ENCODE measurements at places on chromosomes 11 and 22. TPM values are rescaled to one million over a fixed set of nuclear protein-coding genes. Genes with fewer than 3 reads are reported as not detected.

- DNase-seq, result peak; percentile 51
Observed at GRCh38 chr22:44505796-44506354, 7.8 kb upstream of the RTL6 start.

DNA sequence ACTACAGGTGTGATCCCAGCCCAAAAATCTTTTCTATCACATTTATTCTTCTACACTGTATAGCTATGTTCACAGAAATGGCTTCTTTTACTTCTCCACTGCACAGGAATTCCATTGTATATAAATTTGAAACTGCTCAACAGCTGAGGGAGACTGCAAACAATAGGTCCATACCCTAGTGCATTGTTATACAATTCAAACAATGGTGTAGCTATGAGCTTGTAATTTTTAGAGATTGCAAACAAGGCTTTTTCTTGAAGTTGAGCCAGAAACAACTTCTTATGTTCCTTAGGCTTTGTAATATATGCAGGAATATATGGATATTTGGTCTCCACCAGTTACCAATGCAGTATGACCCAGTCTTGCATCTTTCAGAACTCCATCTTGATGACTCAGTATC is 19.5 kb upstream of the SIK3 start:
- DNase-seq, result no peak

- DNase-seq, result no peak
Observed at GRCh38 chr11:46383974-46384701, 2.7 kb downstream of the MDK start.

- DNase-seq, result no peak
Observed at GRCh38 chr11:16310943-16311342, 45.4 kb downstream of the SOX6 start.

DNA sequence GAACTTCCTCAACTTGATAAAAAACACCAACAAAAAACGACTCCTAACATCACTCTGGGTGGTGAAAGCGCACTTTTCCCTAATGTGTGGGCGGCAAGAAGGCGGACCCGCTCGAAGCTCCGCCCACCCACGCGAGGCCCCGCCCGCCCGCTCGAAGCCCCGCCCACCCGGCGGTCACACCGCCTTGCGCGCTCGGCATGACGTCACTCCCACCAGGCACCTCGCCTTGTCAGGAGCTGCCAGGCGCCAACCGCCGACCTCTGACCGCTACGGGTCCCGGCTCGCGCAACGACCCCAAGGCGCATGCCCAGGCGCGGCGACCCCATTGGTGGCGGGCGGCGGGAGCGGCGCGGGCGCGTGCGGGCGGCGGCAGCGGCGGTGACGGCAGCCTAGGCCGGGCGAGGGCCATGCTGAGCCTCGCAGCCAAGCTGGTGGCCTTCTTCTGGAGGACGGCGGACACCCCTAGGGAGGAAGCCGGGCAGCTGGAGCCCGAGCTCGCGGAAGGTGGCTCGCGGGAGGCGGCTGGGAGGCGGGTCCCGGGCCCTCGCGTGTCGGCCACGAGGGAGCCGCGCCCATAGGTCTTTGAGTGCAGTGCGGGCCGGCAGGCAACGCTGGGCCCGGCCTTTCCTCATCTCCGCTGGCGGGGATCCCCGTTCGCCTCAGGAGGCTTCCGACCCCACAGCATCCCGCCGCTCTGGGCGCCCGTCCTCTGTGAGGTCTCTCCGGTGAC is at the start of gene MOV10L1:
MOV10L1 (plus strand) TSS at position 325 of the 730 bp plus-strand sequence; CDS start at position 408, 83 bp downstream.
- DNase-seq, result no peak

DNA sequence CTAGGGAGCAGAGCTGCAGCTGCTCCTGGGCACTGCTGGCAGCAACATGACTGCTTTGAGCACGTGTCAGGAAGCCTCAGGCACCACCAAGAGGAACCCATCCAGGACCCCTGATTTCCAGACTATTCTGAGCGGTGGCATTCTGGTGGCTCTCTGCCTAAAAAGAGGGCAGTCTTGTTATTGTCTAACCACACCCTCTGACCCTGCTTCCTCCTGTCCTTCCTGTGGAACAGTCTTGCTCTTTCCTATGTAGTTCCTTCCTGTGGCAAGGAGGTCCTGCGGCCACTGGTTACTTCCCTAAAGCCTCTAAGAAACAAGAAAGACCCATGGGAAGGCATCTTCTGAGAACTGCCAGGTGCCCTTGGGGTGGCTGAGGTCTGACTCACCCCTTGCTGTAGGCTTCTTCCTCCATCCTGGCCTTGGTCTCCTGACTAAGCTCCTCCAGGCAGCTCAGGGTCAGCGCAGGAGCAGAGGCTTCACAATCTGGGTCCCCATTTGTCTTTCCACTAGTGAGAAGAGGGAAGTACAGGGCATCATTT is 13.1 kb upstream of the LYVE1 start:
- DNase-seq, result no peak

GRCh38 chr11:5301846-5302245 is at the start of gene OR51B4:
OR51B4 (minus strand) TSS chr11:5301946; CDS start chr11:5301946, 0 bp downstream.
- no peak for DNase-seq

DNA sequence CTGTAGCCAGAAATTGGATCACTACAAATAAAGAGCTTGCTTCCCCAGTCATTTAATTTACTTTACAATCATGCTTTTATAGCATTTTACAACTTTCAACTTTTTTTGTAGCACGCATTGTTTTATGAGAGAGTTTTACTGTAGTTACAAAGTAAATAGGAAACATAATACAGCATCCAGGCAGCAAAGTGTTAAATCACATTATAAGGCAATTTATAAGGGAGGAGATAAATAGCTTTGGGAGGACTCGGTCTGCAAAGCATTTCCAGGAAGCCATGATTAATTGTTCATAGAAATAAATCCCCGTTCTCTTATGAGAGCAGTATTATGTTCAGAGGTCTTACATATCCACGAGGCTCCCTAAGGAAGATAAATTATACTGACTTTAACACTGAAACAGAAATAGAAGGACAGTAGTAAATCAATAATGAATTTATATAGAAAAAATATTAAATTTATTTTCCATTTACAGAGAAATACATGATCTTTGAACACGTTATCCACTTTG is 792.6 kb upstream of the RAG2 start:
- no peak for DNase-seq

- DNase-seq, result no peak
Observed at GRCh38 chr11:66333896-66334604, 2.2 kb downstream of the RIN1 start.

DNA sequence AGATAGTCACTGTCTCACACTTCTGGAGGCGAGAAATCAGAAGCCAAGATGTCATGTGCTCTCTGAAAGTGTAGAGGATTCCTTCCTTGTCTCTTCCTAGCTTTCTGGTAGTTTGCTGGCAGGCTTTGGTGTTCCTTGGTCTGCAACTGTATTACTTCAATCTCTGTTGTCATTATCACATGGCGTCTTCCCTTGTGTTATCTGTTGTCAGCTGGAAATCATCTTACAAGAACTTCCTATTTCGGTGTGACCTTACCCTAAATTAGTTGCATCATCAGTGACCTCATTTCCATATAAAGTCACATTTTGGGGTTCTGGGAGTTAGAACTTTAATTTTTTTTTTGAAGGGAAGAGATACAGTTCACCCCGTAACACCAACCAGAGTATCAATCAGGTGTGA is 3.3 kb upstream of the LIN7C start:
- no peak for DNase-seq

GRCh38 chr22:38974170-38974825 is 7.8 kb upstream of the APOBEC3B start:
- DNase-seq, result no peak

GRCh38 chr11:91160661-91161060 is 937.8 kb upstream of the CHORDC1 start:
- no peak for DNase-seq

GRCh38 chr11:13364388-13364787 is 86.8 kb downstream of the BMAL1 start:
- DNase-seq, result no peak

DNA sequence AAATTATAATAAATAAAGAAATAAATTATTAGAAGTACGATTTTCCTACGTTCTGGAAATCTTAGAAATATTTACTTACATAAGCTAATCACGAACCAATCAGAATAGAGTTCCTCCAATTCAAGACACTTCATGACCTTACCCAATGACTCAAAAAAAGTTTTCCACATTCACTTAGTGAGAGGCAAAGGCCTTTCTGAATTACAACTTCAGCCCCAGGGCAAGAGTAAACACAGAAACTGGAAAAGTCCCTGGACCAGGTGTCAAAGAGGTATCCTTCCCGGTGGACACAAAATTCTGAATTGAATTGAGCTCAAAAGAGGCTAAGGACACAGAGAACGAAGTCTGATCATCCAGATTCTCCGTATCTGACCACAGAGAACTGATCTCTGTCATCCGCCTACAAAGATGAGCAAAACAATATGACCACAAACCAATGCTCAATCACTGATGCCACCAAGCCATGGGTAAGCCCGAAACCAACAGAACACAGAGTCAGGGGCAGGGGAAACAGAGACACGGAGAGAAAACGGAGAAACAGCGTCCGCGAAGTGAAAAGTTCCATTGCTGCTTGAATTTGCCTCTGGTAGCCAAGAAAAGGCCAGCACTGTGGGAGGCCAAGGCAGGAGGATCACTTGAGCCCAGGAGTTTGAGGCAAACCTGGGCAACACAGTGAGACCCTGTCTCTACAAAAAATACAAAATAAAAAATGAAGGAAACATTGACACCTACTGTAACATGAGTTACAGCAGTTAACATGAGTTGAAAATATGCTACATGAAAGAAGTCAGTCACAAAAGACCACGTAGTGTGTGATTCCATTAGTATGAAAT is 6.8 kb downstream of the BID start:
- no peak for DNase-seq

GRCh38 chr11:44229624-44230023 is 80.3 kb downstream of the ALX4 start:
- DNase-seq, result no peak

- peak; percentile 78 for DNase-seq
Observed at GRCh38 chr11:65452806-65453490, 30.4 kb downstream of the NEAT1 start.

- peak; percentile 41 for DNase-seq
Observed at GRCh38 chr11:83249972-83250593, 36.1 kb downstream of the CCDC90B start.

DNA sequence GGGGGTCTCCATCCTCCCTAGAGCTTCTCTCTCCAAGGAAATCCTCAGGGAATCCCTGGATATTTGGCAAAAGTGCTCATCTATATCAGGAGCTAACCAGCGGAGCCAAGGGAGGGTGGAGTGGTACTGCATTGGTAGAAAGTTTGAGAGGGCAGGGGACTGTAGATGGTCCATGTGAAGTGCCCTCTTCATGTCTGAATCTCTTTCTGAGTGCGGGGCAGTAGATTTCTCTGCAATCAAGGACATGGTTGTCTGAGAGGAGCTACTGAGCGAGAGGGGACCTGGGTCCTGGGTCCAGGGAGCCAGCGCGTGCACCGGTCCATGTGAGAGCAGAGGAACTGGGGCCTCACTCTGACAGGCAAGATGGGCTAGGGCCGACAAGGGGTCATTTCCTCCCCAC is 701 bp downstream of the DIXDC1 start:
- DNase-seq, result no peak

- DNase-seq, result no peak
Observed at GRCh38 chr11:64040684-64041322, 5.1 kb downstream of the FLRT1 start.

DNA sequence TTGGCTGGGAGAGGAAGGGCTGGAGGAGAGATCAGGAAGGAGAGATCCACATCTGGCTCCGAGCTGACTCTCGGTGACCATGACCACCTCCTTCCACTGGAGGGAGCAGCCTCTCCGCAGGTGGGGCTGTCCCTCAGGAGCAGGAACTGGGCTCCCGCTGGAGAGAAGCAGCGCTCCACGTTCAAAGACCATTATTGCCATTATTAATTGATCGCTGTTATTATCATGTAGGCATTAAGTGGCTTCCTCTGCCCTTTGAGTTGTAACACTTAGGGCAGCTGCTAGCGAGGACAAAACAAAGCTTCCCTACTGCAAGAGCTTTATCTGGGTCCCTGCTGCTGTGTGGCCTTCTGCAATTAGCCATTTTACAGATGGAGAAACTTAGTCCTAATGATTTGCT is 251.9 kb downstream of the ST3GAL4 start:
- peak; percentile 34 for DNase-seq

- no peak for DNase-seq
Observed at GRCh38 chr11:28104984-28105383, 3.0 kb downstream of the KIF18A start.

GRCh38 chr11:86469491-86470388 is 95.1 kb downstream of the CCDC81 start:
- DNase-seq, result no peak

- no peak for DNase-seq
Observed at GRCh38 chr11:106234794-106235193, 157.3 kb downstream of the AASDHPPT start.

DNA sequence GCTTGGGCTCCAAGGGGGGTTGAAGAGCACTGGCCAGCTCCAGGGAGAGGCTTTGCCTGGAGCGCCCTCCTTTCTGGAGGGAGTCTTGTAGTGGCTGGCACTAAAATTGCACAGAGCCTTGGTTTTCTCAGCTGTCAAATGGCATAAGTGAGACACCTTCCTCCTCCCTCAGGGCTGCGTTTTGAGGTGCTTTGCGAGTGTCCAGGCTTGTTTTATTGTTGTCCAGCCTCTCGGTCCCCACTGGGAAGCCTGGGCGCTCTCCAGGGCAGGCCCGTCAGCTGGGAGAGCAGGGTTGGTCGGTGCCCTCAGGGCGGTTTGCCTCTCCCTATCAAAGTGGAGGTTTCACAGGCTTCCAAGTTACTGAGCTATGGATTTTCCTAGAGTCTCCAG is 149.3 kb upstream of the B3GAT1 start:
- DNase-seq, result no peak

GRCh38 chr22:38766076-38766777 is 10.4 kb upstream of the SUN2 start:
- peak; percentile 91 for DNase-seq

GRCh38 chr11:62543680-62544444 is 2.7 kb downstream of the AHNAK start:
- peak; percentile 22 for DNase-seq

DNA sequence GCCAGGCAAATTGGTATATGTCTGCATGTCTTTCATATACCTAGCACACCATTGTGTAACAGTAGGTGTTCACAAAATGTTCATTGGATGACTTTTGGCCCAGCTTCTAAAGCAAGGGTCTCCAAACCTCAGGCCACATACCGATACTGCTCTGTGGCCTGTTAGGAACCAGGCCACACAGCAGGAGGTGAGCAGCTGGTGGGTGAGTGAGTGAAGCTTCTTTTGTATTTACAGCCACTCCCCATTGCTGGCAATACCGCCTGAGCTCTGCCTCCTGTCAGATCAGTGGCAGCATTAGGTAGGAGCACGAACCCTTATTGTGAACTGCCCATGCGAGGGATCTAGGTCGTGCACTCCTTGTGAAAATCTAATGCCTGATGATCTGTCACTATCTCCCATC is 836.6 kb downstream of the NTM start:
- peak; percentile 24 for DNase-seq

Gene AGBL2
- 0.38 TPM for total RNA-seq

Gene OR5P2
- total RNA-seq, result not detected

Gene ROBO4
- 23.4 TPM for total RNA-seq

Gene OR5A1
- not detected for total RNA-seq

Gene OR4D5
- not detected for total RNA-seq

Gene SCGB1A1
- total RNA-seq, result not detected

Gene GNAZ
- 6.1 TPM for total RNA-seq

Gene XKR3
- not detected for total RNA-seq

Data from LHCN-M2 (cell line).